Stimulated activated CD4-positive, alpha-beta T cell treated with anti-CD3 and anti-CD28 coated beads, Interleukin-12 subunit alpha, Interleukin-12 subunit beta, amount 100 ng/mL, for 48 hours (primary cell): ENCODE measurements at places on chromosomes 12 and 14.

DNA sequence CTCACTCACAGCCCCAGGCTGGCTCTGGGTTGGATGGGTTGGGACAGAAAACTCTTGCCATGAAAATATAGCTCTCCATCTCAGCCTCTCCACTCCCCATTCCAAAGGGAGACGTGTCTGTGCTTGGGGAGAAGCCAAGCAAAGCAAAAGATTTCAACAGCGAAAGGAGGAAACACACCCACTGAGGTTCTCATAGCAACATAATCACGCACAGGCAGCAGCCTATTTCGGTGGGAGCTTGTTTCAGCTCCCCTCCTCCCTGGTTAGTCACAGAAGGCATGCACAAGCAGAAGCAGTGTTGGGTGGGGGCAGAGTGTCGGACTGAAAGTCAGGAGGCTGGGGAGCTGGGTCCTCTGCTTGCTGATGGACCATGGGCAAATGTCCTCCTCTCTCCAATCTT is 1.9 kb upstream of the PRMT8 start:
- DNase-seq = no peak

DNA sequence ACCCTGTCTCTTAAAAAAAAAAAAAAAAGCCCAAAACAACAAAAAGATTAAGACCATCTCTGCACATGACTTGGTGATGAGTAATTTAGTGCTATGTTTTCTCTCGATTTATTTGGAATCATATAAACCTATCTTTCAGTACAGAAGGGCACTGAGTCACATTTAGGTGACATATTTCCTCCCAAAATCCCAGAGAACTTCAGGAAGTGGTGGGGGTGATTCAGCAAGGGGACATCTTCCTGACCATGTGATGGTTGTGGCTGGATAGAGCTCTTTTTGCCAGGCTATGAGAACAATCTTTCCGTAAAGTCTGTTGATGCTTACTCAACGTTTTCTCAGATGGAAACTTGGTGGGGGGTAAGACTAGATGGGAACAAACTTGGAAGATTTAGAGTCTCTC is 50.0 kb downstream of the PPFIBP1 start:
- no peak for DNase-seq

GRCh38 chr14:68874746-68875155 is 81.9 kb upstream of the ZFP36L1 start:
- no peak for DNase-seq

DNA sequence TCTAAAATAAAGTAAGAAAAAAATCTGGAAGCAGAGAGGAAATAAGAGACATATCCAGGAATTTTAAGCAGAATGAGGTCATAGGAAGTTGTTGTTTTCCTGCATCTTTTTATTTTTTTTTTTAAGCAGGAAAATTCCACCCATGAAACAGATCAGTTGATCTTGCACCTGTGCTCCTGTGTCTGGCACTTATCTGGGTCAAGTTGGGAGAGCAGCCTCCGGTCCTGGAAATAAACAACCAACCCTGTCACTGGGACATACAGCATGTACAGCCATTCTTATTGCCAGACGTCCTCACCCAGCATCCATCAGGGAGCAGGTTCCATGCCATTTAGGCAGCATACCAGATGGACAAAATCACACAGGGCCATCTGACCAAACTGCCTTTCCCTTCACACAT is 266.0 kb upstream of the BTG1 start:
- no peak for DNase-seq

DNA sequence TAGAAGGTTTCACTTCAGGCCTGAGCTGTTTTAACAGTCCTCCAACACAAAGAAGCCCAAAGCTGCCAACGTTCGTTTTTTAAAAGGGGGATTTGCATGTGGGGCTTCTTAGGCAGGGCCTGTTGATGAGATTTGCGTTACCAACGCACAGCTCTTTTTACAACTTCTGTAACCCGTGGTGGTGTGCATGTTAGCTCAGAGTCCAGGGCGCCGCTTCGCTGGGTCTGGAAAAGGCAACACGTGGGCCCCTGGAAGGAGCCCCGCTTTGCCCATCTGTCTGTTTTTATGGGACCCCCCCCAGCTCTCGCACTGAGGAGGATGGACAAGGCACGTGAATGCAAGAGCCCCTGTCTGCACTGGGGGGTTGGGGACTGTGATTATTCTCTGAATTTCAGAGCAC is 84.0 kb downstream of the ESR2 start:
- no peak for DNase-seq
